ENCODE measurements at places on chromosomes 3 and 15.

DNA sequence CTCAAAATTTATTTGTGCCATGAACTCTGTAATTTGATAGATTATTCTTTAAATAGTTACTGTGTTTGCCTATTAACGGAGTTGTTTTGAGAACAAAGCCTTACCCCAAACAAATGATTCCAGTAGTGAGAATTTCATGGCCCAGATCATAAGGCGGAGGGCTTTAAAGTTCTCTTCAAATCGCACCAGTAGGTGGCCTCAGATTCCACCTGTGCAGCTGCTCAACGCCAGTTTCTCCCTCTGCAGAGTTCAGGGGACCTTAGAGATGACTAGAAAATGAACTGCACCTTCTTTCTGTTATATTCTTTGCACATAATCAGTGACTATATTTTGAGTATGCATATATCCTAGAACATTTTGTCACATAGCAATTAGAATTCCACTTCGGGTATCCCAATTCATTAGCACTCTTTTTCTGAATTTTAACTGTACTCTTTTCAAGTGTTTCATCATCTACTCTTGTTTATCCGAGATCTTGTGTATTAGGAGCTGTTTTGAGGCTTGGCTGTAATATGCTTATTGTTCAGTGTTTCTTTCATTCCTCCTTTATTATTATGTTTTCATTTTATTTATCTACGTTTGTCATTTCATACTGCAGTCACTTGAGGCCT is 232.6 kb upstream of the CHRM5 start:
- no peak for DNase-seq

DNA sequence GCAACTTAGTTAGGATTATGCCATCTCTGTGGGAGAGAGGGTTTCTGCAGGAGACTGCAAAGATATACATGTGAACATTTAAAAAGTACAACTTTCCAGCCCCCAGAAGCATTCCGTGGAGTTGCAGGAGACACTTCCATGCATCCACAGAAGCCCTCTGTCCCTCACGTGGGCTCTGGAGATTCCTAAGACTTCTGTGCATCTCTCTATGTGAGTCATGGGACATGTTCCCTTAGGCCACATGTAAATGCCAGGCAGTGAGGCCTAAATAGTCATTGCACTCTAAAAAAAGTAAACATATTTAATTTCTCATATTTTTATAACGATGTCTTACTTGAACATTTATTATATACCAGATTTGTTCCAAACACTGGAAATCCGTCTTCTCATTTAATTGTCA is 126.5 kb upstream of the ROPN1 start:
- no peak for DNase-seq

GRCh38 chr3:96915445-96915844 is 101.1 kb downstream of the EPHA6 start:
- DNase-seq = no peak

DNA sequence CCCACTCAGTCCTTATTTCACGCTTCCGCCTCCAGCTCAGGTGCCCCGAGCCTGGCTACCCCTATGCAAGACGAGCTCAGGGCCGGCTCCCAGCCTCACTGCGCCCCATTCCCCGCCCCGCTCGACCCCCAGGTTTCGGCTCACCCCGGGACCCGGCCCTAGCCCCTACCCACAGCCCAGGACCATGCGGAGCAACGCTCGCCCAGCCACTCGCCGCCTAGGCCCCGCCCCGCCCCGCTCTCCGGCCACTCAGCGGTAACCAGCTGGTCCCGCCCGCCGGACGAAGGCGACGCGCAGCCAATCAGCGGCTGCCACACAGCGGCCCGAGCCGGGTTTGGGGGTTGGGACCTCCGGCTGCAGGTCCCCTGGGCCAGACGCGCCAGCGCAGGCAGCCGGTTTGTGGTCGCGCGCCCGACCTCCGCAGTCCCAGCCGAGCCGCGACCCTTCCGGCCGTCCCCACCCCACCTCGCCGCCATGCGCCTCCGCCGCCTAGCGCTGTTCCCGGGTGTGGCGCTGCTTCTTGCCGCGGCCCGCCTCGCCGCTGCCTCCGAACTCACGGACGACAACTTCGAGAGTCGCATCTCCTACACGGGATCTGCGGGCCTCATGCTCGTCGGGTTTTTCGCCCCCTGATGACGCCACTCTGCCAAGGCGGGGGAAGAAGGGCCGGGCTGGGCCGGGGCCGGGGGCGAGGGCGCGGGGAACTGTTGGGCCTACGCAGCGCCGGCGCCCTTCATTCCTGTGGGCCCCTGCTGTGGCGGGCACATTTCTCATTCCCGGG is at the start of gene CATSPER2:
CATSPER2 (minus strand) TSS at position 196 of the 781 bp plus-strand sequence. CDS start 783 bp downstream, outside the sequence.
- no peak for DNase-seq

DNA sequence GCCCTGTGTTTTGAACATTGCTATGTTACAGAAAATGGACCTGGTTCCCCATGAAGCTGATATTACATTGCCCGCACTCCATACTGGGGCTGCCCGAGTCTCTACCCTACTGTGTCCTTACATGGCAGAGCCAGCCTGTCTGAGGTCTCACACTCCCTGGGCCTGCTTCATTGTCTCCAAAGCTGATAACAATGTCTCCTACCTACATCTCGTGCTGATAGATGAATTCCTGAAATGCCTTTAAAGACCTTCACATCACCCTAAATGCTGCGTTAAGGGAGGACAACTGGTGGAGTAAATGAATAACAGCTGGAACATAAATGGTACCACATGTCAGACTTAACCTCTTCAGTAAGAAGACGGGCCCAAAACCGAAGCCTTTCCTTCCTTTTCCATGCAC is 62.9 kb upstream of the PTX3 start:
- DNase-seq = no peak

All from NCI-H526 (cell line).